ENCODE measurements at places on chromosomes 1 and 21.
A peak's percentile ranks its signal among the peaks of the same experiment; 100 is the strongest.

- no peak overlapping the region for H3K4me3 ChIP-seq
- no peaks in the 10 kb centered on the region for H3K4me1 ChIP-seq
- H3K27ac ChIP-seq: no peak overlapping the region
- no peaks in the 10 kb centered on the region for H3K27me3 ChIP-seq
These were observed 57.0 kb downstream of the SASS6 start for GRCh38 chr1:100075773-100076172.

GRCh38 chr1:209368864-209369598 lies 214.5 kb upstream of the CAMK1G start:
- H3K36me3 ChIP-seq: no peaks in the 10 kb centered on the region
- no peak overlapping the region for H3K27ac ChIP-seq
- H3K4me1 ChIP-seq: no peaks in the 10 kb centered on the region
- no peak overlapping the region for H3K4me3 ChIP-seq
- H3K27me3 ChIP-seq: no peaks in the 10 kb centered on the region
- no peak for DNase-seq

- no peak overlapping the region for H3K27ac ChIP-seq
- H3K36me3 ChIP-seq: no peaks in the 10 kb centered on the region
- H3K4me1 ChIP-seq: no peaks in the 10 kb centered on the region
- no peaks in the 10 kb centered on the region for H3K27me3 ChIP-seq
- no peak for DNase-seq
These were observed 29.7 kb upstream of the RPL11 start for GRCh38 chr1:23661887-23662286.

- no peaks in the 10 kb centered on the region for H3K27me3 ChIP-seq
- no peak for DNase-seq
- H3K4me3 ChIP-seq: no peak overlapping the region
- H3K27ac ChIP-seq: no peak overlapping the region
- no peaks in the 10 kb centered on the region for H3K4me1 ChIP-seq
- no peaks in the 10 kb centered on the region for H3K36me3 ChIP-seq
These were observed 19.7 kb downstream of the NFIA start for GRCh38 chr1:61102041-61102440.

- DNase-seq: no peak
- H3K36me3 ChIP-seq: peaks cover 11% of the 10 kb centered on the region
- no peak overlapping the region for H3K4me3 ChIP-seq
- H3K4me1 ChIP-seq: no peaks in the 10 kb centered on the region
- H3K27ac ChIP-seq: no peak overlapping the region
These were observed 24.6 kb downstream of the ST7L start for GRCh38 chr1:112594208-112594876.

- peaks cover 8% of the 10 kb centered on the region for H3K4me1 ChIP-seq
- peaks cover 8% of the 10 kb centered on the region for H3K36me3 ChIP-seq
- DNase-seq: peak; percentile 31
- no peak overlapping the region for H3K4me3 ChIP-seq
These were observed 49.9 kb downstream of the CBS start for GRCh38 chr21:43025636-43026180.

DNA sequence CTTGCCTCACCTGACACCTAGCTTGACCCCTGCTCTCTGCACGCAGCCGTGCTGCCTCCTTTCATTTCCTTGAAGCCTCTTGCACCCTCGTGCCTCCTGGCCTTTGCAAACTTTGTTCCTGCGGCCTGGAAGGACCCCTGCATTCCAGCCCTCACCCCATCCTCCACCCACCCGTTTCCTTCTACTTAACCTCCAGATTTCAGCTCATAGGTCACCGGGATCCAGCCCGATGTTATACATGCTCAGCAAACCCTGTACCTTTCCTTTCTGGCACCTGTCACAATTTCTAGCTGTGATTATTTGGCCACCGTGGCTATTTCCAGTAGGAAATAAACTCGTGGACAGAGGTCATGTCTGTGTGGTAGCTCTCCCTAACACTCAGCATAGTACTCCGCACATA lies 4.5 kb downstream of the EDARADD start:
- peaks cover 17% of the 10 kb centered on the region for H3K27me3 ChIP-seq
- no peak for DNase-seq
- H3K4me3 ChIP-seq: no peak overlapping the region
- H3K36me3 ChIP-seq: no peaks in the 10 kb centered on the region

- no peak overlapping the region for H3K27ac ChIP-seq
- no peaks in the 10 kb centered on the region for H3K36me3 ChIP-seq
- peak; percentile 89 for DNase-seq
- H3K4me3 ChIP-seq: peak overlapping the region; percentile 74
- H3K27me3 ChIP-seq: peaks cover 54% of the 10 kb centered on the region
- H3K4me1 ChIP-seq: peaks cover 49% of the 10 kb centered on the region
These were observed 1.9 kb downstream of the EFNA3 start for GRCh38 chr1:155080312-155081228.

- no peak overlapping the region for H3K4me3 ChIP-seq
- no peak for DNase-seq
- no peaks in the 10 kb centered on the region for H3K27me3 ChIP-seq
- H3K4me1 ChIP-seq: no peaks in the 10 kb centered on the region
- no peak overlapping the region for H3K27ac ChIP-seq
These were observed 11.0 kb upstream of the ZFP69B start for GRCh38 chr1:40439247-40439646.

GRCh38 chr1:205729945-205730610 lies 19.9 kb downstream of the NUCKS1 start:
- no peaks in the 10 kb centered on the region for H3K4me1 ChIP-seq
- H3K27me3 ChIP-seq: no peaks in the 10 kb centered on the region
- DNase-seq: no peak
- H3K27ac ChIP-seq: no peak overlapping the region
- H3K4me3 ChIP-seq: no peak overlapping the region
- peaks cover 8% of the 10 kb centered on the region for H3K36me3 ChIP-seq

GRCh38 chr1:169608226-169608625 lies 21.7 kb downstream of the SELP start:
- no peak overlapping the region for H3K27ac ChIP-seq
- no peak overlapping the region for H3K4me3 ChIP-seq
- H3K27me3 ChIP-seq: no peaks in the 10 kb centered on the region
- DNase-seq: no peak
- H3K4me1 ChIP-seq: no peaks in the 10 kb centered on the region
- H3K36me3 ChIP-seq: no peaks in the 10 kb centered on the region
